ENCODE measurements at places on chromosomes 13 and 19.

GRCh38 chr13:40565282-40566148, 100.9 kb downstream of the FOXO1 start:
- DNase-seq: no peak

DNA sequence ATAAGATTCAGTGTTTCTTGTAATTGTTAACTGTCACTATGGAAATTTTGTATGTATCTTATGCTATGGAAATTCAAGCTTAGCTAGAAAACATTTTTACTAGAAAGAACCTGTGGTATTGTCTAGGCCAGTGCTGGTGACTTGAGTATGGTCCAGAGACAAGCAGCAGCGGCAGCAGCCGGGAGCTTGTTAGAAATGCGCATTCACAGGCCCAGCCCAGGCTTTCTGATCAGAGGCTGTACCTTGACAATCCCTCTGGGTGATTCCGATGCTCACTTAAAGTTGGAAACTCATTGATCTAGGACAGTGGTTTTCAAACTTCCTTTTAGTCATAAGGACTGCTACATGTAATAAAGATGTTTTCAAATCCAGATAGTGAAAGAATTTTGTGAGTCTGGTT, 287.4 kb downstream of the SHISA2 start:
- DNase-seq: no peak

DNA sequence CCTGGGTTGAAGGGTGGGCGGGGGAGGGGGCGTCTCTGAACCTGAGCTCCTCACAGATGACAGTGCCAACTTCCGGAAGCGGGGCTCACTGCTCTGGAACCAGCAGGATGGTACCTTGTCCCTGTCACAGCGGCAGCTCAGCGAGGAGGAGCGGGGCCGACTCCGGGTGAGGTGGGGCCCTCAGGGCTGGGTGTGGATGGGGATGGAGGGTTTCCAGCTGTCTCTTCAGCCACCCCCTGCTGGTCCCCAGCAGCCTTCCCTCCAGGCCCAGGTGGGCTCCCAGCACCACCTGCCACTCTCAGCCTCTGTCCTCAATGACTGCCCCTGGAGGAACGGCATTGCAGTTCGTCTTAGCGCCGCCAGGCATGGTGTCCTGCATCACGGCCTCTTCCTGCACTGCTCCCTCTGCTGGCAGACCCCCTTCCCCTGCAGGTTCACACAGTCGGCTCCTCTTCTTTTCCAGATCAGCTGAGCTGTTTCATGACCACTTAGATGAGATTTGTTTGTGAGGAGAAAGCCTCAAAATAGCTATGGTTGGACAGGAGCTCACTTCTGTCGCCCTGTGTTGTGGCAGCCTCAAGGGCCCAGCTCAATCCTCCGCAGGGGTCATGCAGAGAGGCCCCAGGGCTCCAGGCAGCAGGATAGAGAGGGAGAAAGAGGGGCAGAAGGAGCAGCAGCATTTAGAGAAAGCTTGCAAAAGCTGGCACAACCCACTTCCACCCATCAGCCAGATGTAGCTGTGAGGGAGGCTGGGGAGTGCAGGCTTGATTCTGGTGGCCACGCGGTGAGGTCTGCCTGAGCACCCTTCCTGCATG, 2.5 kb upstream of the GARIN5A start:
- DNase-seq: peak; percentile 23

DNA sequence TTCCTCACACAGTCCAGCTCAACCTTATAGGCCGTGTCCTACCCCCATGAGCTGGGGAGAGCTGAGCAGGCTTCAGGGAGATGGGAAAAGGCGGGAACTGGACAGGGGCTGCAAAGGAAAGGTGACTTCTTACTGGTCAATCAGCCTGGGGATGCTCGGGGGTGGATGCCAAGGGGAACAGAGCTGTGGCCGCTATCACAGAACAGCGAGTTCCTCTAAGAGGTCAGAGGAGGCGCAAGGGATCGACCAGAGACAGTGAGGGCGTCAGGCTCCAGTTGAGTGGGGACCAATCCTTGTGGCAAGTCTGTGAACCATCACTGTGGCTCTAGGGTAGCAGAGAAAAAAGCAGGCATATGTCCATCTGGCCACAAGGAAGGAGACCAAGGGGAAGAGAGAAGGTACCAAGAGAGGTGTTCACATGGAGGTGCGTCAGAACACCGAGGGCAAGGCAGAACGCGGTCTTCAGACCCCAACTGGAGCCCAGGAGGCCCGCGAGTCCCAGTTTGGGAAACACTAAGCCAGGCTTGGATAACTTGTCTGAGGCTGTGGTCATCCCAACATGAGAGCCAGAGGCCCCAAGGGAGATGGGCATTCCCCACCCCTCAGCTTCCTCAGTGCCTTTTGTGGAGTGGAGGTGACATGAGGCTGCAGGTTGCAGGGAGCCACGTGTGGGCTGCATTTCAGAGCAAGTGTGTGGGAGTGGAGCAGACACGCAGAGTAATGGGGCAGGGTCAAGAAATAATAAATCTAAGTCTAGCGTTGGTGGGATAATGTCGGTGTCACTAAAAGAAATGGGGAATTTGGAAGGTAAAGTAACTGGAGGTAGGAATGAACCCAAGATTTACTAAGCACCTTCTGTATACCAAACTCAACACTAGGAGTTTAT, 3.9 kb downstream of the F10 start:
- DNase-seq: no peak

GRCh38 chr19:48329167-48329891, 4.0 kb downstream of the EMP3 start:
- DNase-seq: peak; percentile 64

DNA sequence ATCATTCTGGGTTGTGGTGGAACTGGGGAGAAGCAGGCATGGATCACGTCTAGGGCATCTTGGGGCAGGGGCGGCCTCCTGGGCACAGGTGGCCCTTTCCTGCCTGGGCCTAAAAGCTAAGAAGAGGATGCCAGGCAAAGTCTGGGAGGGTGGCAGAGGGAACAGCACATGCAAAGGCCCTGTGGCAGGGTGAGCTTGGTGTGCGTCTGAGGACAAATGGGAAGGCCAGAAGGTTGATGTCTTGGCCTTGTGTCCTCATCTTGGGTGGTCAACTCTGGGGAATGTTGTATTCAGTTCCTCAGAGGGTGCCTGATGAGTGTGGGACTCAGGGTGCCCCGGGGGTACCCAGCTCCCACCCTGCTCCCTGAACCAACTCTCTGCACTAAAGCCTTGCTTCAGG, 5.4 kb upstream of the PLK5 start:
- no peak for DNase-seq

DNA sequence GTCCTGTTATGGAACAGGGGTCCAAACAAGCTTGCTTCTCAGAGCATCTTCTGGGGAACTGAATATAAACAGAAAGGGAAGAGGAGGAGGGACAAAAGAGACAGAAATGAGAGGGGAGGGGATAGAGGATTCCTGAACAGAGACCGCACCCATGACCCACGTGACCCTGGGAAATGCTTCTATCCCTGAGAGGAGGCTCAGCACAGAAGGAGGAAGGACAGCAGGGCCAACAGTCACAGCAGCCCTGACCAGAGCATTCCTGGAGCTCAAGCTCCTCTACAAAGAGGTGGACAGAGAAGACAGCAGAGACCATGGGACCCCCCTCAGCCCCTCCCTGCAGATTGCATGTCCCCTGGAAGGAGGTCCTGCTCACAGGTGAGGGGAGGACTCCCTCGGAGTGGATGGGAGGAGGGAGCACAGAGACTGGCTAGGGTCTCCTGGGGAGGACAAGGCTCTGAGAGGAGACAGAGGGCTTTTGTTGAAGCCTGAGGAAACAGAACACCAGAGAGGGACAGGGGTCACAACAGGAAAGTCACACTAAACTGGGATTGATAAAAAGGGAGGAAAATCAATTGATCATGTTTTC, at the start of gene CEACAM6:
CEACAM6 (plus strand) TSS at position 203 of the 586 bp plus-strand sequence; CDS start at position 312, 109 bp downstream.
- DNase-seq: no peak

DNA sequence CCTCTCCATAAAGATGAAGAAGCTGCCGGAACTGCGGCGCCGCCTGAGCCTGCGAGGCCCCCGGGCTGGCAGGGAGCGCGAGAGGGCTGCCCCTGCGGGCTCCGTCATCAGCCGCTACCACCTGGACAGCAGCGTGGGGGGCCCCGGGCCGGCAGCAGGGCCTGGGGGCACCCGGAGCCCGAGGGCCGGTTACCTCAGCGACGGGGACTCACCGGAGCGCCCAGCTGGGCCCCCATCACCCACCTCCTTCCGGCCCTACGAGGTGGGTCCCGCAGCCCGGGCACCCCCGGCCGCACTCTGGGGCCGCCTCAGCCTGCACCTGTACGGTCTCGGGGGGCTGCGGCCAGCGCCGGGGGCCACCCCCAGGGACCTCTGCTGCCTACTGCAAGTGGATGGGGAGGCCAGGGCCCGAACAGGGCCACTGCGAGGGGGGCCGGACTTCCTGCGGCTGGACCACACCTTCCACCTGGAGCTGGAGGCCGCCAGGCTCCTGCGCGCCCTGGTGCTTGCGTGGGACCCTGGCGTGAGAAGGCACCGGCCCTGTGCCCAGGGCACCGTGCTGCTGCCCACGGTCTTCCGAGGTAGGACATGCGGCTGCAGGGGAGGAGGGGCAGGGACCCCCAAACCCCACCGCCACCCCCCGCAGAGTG, 2.7 kb downstream of the SYDE1 start:
- DNase-seq: no peak

- DNase-seq: no peak
Observed at GRCh38 chr13:79405501-79405830, 589 bp downstream of the RBM26 start.

DNA sequence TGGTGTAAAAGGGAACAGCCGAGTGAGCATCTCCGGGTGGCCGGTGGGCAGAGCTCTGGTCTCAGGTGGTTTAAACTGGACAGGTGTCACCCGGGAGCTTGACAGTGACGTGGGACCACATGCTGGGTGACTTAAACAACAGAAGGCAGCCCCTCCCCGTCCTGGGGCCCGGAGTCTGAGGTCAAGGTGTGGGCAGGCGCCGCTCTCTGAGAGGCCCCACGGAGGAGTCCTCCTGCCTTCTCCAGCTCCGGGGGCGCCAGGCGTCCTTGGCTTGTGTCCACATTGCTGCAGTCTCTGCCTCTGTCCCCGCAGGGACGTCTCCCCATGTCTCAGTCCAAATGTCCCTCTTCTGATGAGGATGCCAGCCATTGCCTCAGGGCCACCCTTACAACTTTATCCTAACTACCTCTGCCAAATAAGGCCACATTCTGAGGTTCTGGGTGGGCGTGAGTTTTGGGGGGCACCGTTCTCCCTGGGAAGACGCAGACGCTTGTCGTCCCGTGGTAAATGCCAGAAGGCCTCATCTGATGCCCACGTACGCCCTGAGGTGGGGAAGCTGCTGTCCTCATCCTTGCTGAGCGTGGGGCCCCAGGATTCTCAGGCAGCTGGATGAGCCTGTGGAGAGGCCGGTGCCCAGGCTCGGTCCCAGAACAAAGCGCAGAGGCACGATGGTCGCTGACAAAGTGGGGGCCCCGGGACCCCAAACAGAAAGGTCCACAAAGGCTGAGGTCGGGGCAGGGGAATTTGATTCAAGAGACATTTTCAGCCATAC, 12.9 kb downstream of the GZMM start:
- DNase-seq: no peak

DNA sequence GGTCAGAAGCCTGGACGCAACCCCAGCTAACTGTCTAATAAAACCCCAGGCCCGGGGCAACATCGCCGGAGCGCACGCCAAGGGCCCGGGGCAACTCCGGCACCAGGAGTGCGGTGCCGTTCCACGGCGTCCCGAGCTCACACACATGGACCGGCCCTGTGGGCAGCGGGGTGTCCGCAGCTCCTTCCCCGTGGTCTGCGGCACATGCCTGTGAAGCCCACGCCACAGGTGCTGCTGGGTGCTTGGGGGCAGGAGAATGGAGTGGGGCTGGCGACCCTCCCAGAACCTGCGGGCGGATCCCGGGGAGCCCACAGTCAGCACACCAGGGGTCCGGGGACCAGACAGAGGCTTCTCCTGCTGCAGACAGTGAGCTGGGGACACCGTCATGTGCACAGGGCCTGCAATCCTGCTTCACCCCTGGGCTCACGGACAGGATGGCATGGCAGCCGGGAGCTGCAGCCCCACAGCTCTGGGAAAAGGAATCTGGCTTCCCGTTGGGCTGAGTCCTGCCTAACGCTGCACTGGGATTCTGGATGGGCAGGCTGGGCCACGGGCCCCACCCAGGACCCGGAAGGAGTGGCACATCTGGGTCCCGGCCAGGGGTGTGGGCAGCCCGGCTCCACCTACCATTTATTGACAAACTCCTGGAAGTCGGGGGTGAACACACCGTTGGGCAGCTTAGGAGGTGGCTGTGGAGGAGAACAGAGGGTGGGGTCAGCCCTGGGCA, 28.2 kb upstream of the ZBTB7A start:
- DNase-seq: no peak

- DNase-seq: no peak
Observed at GRCh38 chr19:56978023-56978565, 137.6 kb upstream of the PEG3 start.

DNA sequence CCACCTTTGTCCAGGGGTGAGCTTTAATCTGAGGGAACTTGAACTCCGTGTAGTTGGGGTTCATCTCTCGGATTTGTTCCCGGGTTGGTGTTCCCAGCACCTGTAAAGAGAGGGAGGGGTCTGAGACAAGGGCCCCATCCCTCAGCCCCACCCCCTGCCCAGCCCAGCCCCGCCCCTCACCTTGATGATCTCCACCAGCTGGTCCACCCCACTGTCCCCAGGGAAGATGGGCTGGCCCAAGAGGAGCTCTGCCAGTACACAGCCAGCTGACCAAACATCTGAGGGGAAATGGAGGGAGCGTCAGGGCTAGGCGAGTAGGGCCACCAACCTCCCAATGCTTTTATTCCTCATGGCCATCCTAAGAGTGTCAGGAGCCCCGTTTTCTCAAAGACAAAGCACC, 9.3 kb downstream of the GSK3A start:
- DNase-seq: no peak

DNA sequence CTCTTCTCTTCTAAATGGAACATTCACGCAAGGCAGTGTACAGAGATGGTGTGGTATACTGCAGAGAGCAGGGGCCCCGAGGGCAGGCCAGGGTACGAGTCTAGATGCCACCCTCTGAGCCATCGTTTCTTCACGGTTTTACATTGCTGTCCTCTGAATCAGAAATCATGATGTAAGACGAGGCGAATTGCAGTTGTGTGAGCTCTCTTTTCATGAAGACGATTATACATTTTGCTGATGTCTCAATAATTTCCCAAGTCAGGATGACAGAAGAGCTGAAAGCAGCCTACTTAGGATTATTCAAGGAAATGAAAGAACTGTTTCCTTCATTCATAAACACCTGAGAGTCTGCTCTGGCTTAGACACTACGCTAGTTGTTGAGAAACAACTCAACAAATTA, 93.8 kb upstream of the RNF113B start:
- DNase-seq: no peak

DNA sequence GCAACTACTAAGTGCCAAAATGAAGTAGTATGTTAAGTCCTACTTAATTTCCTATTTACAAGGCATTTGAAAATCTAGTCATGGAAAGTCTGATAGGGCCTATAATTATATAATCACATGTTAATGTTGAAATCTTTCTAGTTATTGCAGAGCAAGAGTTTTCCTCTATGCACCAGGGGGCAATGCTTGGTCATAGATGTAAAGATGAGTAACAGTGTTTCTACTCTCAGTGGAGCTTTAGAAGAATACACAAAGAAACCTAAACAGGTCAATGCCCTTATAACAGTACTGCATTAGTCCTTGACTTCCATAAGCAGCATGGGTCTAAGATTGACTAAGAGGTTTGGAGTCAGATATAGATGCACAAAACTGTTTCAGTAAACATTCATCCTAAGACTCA, 218.7 kb downstream of the KCTD12 start:
- no peak for DNase-seq
